ENCODE measurements at places on chromosomes 7 and 10. TPM values are rescaled to one million over a fixed set of nuclear protein-coding genes. Genes with fewer than 3 reads are reported as not detected.

- peak; percentile 89 for DNase-seq
Measured at GRCh38 chr7:76314042-76314721, 11.7 kb downstream of the HSPB1 start.

DNA sequence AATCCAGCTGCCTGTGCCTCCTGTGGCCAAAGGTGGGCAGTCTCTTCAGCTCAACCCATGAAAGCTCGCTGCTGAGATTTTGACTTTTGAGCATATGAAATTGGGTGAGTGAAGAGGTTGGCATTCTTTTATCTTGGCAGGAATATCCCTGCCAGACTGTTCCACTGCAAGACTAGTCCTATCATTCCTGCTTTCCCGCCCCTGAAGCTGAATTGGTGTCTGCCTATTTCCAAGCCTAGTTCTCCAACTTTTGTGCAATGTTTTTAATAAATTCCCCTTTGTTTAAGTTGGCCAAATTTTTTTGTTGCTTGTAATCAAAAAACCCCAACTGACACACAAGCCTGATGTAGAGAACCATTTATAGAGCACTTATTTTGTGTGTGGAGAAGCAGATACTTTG is 34.8 kb upstream of the BICC1 start:
- DNase-seq = no peak

GRCh38 chr10:92430103-92430502 is 139.1 kb downstream of the MARCHF5 start:
- DNase-seq = no peak

GRCh38 chr10:128560993-128561392 is 434.8 kb upstream of the MKI67 start:
- no peak for DNase-seq

GRCh38 chr7:53325061-53325460 is 289.6 kb downstream of the POM121L12 start:
- no peak for DNase-seq

DNA sequence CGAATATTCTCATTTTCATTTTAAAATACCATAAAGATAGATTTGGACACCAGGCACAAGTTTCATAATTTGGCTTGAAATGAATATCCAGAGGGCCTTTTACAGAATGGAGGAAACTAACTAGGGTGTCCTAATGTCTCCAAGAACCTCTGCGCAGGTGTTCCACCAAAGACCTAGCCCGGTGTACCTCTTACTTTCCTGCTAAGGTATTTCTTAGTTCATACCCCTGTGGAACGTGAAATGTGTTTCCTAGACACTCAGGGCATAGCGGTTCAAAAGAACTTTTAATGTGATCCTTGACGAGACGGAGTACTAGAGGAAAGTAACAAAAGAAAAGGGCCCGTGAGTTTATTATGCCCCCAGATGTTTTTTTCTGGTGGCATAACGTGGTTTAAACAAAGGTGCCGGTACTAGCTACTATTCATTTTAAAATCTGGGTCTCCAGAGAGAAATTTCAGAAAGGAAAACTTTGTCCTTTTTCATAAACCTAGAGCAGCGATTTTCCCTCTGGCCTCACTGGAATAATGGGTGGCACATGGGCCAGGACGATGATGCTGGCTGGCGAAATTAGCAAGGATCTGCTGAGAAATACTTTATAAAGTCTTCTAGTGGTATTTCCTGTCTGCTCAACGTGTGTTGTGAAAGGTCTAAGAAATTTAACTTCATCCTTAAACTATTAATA is 1.4 kb downstream of the APBB1IP start:
- DNase-seq = peak; percentile 49

GRCh38 chr10:11560076-11560709 is 51.3 kb downstream of the USP6NL start:
- no peak for DNase-seq

DNA sequence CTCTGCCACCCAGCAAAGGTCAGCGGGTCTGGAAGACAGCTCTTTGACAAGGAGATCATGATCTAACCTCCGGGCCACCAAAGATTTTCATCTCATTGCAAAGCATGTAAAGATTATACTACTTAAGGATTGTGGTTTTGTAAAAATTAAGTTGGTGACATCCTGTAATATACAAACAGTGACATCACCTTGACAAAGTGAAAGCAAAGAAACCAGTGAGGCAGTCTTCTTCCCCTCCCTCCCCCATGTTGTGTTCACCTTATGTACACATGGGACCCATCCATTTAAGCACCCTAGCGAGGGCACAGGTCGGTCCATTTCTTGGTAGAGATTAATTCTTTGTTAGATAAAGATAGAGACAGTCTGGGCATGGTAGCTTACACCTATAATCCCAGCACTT is 3.9 kb downstream of the MDH2 start:
- DNase-seq = peak; percentile 25

DNA sequence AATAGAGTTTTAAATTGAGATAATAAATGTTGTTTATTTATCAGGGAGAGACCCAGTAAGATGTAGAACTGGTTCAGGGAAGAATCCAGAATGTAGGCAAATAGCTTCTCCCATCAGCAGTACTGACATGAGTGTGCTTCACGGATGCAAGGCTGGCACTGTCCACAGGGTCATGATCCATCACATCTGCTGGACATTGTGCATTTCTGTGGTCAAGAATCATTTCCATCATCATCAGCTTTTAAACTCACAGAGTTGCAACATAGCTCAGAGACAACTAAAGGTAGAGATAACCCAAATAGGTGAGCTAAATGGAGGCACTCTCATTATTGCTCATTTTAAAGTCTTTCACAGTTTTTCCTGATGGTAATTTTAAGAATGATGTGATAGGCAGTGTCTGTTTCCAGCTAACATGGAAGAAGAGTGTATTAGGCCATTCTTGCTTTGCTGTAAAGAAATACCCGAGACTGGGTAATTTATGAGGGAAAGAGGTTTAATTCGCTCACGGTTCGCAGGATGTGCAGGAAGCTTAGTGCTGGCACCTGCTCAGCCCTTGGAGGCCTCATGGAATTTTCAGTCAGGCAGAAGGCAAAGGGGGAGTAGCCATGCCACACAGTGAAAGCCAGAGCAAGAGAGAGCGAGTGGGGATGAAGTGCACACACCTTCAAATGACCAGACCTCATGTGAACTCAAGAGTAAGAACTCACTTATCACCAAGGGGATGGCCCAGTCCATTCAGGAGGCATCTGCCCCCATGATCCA is 80.8 kb downstream of the INPP5A start:
- DNase-seq = no peak

DNA sequence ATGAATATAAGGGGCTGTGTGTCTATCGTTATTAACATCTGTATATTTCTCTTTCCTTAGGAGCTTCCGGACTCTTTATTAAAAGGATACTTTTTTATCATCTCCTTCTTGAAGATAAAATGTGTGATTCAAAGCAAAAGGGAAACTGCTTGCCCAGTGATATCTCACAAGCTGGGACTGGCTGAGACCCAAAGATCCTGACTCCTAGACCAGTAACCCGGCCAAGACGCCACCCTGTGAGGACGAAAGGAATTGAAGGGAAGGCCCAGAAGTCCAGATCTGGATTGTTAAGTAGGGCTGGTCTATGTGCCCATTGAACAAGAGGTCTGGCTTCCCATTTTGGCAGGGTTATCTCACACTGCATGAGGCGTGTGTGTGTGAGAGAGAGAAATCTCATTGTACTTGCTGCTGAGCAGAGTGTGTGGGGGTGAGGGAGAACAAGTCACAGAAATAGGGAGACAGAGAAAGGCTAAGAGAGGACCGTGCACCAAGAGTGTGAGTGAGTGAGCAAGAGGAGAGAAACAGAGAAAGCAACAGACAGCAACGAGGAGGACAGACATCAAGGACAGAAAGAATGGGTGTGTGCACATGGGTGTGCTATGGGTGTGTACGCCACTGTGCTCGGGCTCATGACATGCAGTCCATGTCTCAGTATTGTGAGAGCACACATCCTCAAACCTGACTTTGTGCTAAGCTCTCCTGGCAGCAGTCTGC is 75.4 kb downstream of the PLXNA4 start:
- no peak for DNase-seq

- DNase-seq = no peak
Measured at GRCh38 chr10:4006858-4007257, 221.8 kb upstream of the KLF6 start.

DNA sequence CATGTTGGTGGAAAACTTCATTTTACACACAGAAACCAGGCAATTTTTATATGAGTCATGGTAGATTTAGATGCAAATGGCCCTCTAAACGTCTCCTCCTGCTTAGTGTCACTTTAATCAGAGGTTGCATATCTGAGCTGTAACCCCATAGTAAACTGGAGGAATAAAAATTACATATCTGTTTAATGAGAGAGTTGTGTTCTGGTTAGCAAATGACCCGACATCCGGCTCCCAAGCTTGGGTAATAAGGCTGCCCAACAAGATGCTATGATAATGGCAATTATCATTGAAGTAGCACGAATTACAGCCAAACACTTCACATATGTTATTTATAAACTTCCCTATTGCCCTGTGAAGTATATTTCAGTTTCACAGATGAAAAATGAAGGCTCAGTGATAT is 10.6 kb upstream of the ADAM12 start:
- no peak for DNase-seq

DNA sequence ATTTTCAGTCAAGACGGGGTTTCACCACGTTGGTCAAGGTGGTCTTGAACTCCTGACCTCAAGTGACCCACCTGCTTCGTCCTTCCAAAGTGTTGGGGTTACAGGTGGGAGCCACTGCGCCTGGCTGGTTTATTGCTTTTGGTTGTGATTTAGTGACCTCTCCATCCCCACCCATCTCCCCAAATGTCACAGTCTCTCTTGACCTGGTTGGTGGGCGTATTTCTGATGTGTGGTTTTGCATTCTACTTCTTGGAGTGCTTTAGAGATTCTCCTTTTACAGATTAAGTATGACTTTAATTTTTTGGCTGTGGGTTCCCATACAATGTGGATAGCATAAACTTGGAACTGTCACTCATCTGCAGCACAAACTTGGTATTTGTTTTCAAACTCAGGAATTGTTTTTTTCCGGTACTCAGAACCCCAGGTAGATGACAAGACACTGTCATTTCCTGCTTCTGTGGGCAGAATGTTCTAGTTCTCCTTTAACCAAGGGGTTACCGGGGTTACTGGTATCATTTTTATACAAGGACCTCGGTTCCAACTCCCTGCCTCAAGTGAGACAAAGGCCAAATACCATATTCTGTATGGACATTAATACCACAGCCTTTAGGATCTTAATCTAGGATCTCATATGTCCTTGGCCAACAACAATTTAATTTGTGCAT is 50.5 kb downstream of the MRC1 start:
- no peak for DNase-seq

DNA sequence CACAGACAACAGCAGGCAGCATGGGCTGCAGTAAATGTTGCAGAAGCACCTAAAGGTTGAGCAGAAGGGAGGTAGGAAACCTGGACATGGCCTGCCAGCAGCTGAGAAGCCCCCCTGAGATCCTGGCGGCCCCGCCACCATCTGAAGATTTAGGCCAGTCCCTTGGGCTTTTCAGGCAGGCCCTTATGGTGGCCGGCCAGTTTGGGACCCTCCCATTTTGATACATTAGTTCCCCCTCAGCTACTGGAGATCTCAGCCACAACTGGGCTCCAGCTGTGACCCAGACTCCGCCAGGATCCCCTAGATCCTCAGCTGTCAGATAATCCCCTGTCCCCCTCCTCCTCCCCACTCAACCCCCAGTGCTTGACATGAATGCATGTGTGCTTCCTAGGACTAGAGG is 34.4 kb downstream of the ZNF783 start:
- DNase-seq = no peak

- DNase-seq = no peak
Measured at GRCh38 chr7:35254496-35255442, 869 bp upstream of the TBX20 start.

DNA sequence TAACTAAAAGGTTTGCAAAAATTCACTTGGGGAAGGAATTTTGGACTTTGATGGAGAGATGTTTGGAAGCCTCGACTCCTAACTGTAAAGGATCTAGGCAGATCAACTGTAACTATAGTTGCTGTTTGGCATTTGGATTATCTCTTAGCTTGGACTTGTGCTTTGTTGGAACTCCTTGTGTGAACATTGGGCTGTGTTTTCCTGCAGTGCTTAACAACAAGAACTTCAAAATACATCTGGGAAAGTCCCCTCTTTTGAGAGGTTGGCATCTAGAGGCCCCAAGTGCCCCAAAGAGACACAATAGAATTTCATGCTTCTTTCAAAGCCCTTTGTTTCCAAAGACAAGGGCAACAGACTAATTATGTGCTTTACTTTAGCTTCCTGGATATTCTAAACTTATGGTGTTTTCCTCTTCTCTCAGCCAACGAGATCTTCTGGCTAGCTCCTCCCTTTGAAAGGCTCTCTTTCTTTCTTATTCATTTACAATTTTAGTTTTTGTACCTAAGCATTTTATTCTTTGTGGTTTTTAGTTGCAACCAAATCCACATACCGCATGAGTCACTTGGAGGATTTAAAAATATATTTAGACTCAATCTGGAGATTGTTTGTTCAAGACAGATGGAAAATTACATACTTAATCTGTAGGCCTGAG is 11.6 kb downstream of the ABCA13 start:
- DNase-seq = no peak

- DNase-seq = no peak
Measured at GRCh38 chr7:101547916-101548661, 81.0 kb downstream of the MYL10 start.

DNA sequence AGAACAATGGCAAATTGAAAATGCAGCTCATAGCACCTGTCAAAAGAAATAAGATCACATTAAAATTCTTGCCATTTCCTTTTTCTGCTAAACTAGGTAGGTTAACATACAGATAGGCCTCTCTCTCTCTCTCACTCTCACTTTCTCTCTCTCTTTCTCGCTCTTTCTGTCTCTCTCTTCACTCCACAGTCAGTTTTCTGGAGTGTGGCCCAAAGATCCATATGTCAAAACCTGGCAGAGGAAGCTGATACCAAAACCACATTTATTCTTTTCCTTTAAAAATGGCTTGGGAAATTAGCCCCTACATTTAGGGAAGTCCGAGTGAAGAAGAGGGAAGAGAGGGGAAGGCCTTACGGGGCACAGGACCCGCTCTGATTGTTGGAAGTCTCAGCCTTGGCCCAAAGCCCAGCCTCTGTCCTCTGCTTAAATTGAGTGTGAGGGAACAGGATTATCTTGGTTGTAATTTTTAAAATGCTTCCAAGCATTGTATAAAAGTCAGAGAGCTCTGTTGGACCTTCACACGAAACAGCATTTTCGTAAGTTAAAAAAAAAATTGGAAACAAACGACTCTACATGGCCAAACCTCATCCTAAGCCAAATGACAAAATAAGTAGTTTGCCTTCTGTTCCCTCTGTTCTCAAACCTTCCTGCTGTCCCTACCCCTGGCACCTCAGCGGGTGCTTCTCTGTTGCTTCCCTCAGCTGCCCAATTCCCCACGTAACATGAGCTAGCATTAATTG is 83.2 kb downstream of the FRMD4A start:
- DNase-seq = no peak

GRCh38 chr10:3491571-3491970 is 293.4 kb downstream of the KLF6 start:
- no peak for DNase-seq

The PARP12 gene
- total RNA-seq = 106 TPM

The EIF5AL1 gene
- total RNA-seq = 0.55 TPM

The PITX3 gene
- not detected for total RNA-seq

The GRID2IP gene
- total RNA-seq = 2.6 TPM

The FKBP6 gene
- total RNA-seq = not detected

The STEAP1B gene
- not detected for total RNA-seq

The TMEM196 gene
- not detected for total RNA-seq

The GPR15LG gene
- total RNA-seq = not detected

The CHST15 gene
- 2.4 TPM for total RNA-seq

The CTAGE4 gene
- total RNA-seq = 1.8 TPM

The INHBA gene
- not detected for total RNA-seq

The CDNF gene
- 4.9 TPM for total RNA-seq

The HYAL4 gene
- not detected for total RNA-seq

The TET1 gene
- total RNA-seq = 3.1 TPM

The AMPH gene
- not detected for total RNA-seq

The PIP gene
- total RNA-seq = not detected

Data from naive thymus-derived CD8-positive, alpha-beta T cell (primary cell).